Umbilical cord (tissue), 2 donors: ENCODE measurements at places on chromosomes 3 and 15.

DNA sequence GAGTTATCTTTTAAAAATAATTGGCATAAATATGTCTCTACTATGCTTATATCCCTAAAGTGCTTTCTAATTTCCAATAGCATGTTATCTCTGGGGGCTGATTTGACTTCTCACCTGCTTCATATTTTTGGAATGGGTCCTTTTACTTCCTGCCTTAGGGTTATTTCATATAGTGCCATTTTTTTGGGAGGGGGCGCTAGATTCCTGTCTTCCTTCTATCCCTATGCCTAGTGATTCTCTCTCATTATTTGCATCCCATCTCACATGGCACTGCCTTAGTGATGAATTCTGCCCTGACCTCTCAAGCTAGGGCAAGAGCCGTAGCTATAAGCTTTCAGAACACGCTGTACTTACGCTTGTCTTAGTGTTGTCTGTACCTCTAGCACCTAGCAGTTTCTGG, 150.3 kb upstream of the SLITRK3 start:
- DNase-seq, result no peak

DNA sequence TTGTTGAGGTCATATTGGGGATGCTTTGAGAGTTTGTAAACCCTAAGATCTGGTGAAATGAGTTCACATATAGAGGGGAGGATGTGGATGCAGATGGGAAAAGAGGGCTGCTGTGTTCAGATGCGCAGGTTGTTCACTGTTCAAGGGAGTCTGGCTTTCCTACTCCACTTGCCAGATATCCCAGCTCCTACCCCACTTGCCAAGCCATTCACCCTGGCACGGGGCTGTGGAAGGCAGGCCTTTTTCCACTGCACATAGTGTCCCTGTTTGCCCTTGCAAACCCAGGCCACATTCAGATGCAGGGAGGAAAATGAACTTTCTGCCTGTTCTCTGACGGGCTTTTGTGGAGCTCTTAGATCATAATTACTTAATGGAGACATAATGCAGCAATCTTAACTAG, 29.0 kb downstream of the CRABP1 start:
- no peak for DNase-seq

DNA sequence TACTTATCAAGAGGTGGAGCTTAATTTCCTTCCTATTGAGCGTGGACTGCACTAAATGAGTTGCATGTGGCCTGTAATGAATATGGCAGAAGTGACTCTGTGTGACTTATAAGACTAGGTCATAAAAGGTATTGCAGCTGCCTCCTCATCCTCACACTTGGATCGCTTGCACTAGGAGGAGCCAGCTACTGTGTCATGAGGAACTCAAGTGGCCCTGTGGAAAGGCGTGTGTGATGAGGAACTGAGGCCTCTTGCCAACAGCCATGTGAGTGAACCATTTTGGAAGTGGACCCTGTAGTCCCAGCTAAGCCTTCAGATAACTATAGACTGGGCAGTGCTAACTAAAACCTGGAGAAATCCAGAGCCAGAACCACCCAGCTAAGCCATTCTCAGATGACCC, 7.1 kb upstream of the SLC30A4 start:
- no peak for DNase-seq

DNA sequence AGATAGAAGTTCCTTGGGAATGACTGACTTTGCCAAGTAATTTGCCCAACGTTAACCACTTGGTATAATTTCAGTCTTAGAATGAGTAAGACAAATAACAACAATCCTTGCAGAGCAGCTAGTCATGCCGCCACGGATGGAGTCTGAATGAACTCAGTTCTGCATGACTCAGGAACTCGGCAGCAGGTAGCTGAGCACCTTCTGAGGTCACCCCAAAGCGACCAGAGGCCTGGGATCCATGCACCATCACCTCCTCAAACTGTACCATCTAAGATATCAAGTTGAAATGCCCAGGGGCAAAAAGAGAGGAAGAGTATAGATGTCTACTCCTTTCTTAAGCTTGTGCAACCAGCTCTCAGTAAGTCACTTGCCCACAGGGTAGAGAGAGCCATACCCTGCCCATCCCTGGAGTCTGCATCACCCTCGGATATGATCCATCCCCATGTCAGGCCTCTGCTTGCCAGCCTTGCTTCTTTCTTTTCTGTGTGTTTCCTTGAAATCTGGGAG, 8.5 kb upstream of the CDCP1 start:
- no peak for DNase-seq

DNA sequence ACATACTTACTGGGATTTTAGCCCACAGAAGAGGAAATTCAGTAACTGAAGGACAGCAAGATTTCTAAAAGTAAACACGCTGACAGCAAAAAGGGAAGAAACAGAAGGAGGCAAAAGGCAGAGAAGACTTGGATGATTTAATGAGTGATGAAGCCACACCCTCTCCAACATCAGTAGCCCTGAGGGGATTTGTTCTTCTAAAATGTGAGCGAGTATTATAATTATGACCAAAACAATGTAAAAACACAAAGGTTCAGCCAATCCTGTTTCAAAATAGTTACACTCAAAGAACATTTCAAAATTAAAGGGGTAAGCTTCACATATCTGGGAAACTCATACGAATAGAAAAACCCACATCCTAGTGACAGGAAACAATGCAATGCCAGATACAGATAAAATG, 25.0 kb downstream of the MCCC1 start:
- DNase-seq, result no peak

- DNase-seq, result peak; percentile 56
These were observed 151.4 kb downstream of the IGF1R start for GRCh38 chr15:98799461-98800390.

DNA sequence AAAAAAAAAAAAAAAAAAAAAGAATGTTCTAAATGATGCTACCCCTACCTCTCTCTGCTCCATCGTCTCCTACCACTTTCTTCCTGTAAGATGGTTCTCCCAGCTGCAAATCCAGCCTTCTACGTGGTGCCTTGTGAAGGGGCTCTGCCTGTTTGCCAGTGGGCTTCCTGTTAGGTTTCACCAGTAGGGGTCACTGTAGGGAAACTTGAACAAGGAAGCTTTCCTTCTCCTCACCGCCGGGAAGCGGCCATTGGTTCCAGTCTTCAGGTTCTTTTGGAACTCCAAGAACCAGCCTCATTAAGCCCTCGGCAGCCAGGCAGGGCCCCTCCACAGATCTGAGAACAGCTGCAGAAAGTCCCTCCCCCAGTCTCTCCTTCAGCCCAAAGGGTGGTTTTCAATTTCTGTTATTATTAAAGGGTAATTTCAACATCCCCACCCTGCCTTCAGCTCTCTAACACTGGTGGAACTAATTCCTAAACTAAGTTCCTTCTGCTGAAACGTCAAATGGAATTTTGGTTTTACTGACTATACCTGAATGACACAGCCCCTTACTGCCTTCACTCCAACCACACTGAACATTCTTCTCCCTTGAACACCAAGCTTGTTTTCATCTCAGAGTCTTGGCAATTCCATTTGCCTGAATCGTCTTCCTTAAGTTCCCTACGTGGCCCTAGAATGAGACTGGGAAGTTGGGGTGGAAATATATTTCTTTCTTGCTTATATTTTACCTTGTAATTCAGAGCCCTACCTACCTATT, 13.5 kb downstream of the MCCC1 start:
- DNase-seq, result no peak

GRCh38 chr3:51384055-51384725, 901 bp upstream of the MANF start:
- DNase-seq, result no peak

GRCh38 chr3:142888481-142889211, at the start of gene PCOLCE2:
Gene PCOLCE2, minus strand, starts transcription at chr3:142889083. Its CDS starts 187 bp downstream, at chr3:142888896.
- peak; percentile 40 for DNase-seq

GRCh38 chr15:72964542-72964941, 87.7 kb upstream of the NEO1 start:
- DNase-seq, result no peak

DNA sequence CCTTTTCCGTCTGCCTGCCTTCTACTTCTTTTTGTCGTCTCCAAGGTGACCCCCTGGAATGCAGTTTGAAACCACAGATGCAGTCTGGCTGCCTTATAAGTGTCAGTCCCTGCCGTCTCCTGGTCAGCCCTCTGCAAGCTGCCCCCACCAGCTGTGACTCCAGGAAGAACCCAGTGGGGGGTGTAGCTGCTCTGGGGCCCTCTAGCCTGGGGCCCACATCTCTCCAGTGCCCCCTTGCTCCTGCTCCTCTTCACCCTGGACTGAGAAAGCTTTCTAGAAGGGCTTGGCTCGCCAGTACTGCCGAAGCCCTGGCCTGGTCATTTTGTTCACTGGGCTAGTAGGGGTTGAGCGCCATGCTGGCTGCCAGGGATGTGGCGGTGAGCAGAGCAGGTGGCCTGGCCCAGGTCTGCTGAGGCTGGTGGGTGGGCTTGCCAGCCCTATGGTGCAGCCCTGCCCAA, 21.3 kb downstream of the SYNM start:
- DNase-seq, result no peak

- DNase-seq, result no peak
These were observed 17.3 kb downstream of the PXK start for GRCh38 chr3:58349792-58350626.

DNA sequence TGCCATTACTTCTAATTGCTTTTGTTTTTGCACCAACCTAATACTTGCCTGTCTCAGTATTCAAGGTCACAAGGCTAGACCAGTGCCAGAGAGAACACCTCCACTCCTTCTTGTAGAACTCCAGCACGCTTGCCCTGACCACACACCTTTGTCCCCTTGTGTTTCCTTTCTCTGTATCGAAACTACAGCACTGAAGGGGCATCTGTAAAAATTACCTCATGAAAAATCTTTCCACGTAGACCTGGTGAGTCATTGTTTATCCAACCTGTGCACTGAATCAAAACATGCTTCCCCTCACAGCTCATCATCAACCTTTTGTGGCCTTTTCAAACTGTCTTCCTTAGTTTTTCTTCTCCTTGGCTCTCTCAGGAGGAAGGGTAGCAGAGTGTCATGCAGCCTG, 259.5 kb downstream of the THRB start:
- no peak for DNase-seq

GRCh38 chr3:168988853-168989252, 674.7 kb downstream of the MECOM start:
- no peak for DNase-seq

DNA sequence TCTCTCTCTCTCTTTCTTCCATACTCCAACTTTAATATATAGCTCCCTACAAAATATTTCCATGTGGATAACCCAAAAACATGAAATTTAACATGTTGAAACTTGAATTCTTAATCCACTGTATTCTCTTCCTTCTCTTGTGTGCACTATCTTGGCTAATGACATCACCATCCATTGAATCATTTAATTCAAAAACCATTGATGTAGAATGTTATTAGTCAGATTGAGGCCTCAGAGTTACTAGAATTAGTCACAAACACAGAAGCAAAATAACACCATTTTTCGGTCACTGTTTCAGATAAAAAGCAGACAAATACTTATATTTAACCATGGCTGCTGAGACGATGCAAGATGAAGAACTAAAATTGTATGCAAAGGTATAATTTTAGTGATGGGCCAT, 256.9 kb upstream of the LRRC3B start:
- no peak for DNase-seq

- DNase-seq, result no peak
These were observed 51.0 kb upstream of the ATOSA start for GRCh38 chr15:52730173-52730572.

DNA sequence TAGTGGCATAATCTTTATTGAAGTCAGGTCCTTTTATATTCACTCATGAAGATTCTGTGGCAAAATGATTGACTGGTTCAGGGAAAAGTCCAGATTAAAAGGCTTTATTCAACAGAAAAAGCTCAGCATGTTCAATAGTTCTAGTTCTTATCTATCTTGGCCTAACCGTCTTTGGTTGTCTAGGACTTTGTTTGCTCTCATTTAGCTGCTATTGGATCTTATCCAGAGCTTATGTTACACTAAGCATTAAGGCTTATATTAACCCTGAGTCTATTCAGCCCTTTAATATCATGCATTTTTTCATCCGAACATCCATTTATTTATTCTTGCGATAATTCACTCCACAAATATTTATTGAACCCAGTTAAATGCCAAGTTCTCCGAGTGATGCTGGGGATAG, 601.0 kb upstream of the SGO1 start:
- DNase-seq, result peak; percentile 57

GRCh38 chr3:175378348-175378747, 519.2 kb downstream of the NAALADL2 start:
- no peak for DNase-seq

GRCh38 chr15:65033659-65034269, 4.3 kb upstream of the MTFMT start:
- DNase-seq, result peak; percentile 49

DNA sequence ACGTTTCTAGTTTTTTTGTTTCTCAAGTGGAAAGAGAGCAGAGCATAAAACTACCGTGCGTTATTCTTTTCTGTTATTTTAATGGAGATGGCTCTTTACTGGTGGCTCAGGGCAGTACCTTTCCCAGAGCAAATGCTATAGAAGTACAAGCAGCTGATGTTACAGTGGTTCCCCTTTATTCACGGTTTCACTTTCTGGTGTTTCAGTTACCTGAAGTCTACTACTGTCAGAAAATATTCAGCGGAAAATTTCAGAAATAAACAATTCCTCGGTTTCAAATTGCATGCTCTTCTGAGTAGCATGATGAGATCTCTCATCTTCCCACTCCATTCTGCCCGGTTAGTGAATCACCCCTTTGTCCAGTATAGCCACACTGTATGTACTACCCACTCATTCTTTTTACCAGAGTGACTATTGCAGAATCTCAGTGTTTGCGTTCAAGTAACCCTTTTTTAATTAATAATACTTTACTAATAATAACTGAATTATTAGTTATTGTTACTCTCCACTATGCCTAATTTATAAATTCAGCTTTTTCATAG, 597.5 kb upstream of the ROBO2 start:
- no peak for DNase-seq

- no peak for DNase-seq
These were observed 49.6 kb downstream of the SH3GL3 start for GRCh38 chr15:83496766-83497165.

DNA sequence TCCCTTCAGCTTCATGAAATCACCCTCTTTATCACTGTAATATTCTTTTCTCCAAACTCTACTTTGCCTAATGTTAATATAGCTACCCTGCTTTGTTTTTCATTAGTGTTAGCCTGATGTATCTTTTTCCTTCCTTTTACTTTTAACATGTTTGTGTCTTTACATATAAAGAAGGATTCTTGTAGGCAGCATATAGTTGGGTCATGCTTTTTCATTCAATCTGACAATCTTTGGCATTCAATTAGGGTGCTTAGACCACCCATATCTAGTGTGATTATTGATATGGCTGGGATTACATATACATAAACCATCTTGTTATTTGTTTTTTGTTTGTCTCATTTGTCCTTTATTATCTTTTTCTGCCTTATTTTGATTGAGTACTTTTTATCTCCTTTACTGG, 34.9 kb upstream of the HEG1 start:
- no peak for DNase-seq

GRCh38 chr3:71949442-71949841, 164.5 kb upstream of the PROK2 start:
- DNase-seq, result no peak

DNA sequence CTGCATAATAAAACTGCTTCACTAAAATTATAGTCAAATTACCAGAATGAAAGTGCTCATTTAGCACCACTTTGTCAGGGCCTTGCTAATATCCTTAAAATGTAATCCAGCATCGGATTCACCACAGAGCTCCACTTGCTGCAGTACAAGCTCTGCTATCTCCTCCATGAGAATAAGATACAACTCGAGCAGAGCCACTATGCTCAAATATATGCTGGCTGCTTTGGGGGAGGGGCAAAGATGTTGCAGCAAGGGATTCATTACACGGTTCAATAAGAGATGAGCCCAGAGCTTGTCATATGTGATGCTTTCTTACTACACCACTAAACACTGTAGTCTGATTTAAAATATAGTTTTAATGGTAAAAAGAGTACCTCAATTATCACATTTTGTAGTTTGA, 72.2 kb downstream of the DLG1 start:
- DNase-seq, result no peak

- DNase-seq, result no peak
These were observed 203.6 kb downstream of the TNIK start for GRCh38 chr3:171256445-171257250.
